A172 (cell line): ENCODE measurements at places on chromosomes 11 and 22. TPM values are rescaled to one million over a fixed set of nuclear protein-coding genes. Genes with fewer than 3 reads are reported as not detected.

- no peak for DNase-seq
Observed at GRCh38 chr22:36580846-36581245, 51.9 kb upstream of the EIF3D start.

DNA sequence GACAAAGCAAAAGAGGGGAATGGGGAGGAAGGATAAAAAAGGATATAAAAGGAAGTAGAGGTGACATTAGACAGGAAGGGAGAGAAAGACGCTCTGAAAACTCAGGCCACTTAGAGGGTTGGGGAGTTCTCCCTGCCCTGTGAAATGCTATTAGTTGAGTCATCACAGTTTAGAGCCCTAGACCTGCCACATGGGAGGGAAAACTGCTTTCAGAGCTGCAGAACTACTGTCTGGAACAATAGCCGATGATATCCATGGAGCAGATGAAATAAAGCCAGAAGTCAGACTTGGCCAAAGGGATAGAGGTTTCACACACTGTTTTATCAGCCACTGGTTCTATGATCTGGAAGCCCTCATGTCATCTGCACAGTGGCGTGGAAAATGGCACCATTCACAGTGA lies 157.9 kb downstream of the NCAM1 start:
- DNase-seq = peak; percentile 12

DNA sequence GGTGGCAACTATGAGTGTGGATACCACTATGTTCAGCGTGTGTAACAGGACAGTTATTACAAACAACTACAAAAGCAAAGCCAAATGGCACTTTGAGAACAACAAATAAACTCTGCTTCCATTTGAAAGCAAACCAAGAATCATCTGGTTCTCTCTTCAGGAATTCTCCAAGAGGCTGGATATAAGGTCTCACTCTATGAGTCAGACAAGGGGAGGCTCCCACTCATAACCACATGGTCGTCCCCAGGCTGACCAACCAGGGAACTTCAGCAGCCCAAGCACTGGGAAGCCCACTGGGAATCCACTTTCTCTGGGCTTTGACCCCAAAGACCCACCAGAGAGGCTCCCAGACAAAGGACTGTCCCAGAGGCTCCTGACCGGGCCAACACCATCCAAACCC lies 35.3 kb downstream of the DGCR2 start:
- peak; percentile 27 for DNase-seq

GRCh38 chr22:19503869-19504268 lies 20.3 kb downstream of the CLDN5 start:
- DNase-seq = no peak

DNA sequence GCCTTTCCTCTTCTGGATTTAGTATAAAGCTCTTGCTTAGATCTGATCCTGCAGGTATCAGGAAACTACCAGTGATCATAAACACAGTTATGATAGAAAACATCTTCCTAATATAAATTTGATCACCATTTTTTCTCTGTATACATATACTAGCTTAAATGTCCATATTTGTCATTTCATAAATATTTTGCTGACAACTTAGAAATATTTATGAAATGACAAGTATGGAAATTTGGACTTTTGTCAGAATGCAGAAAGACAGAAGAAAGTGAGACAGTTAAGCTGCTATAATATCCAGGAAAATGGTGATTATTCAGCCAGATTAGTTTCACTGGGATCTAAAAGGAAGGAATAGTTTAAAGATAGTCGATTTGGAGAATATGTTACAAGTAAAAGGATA lies 22.8 kb upstream of the TRIM21 start:
- DNase-seq = no peak

GRCh38 chr22:21051145-21051830 lies 5.5 kb downstream of the LRRC74B start:
- DNase-seq = no peak

DNA sequence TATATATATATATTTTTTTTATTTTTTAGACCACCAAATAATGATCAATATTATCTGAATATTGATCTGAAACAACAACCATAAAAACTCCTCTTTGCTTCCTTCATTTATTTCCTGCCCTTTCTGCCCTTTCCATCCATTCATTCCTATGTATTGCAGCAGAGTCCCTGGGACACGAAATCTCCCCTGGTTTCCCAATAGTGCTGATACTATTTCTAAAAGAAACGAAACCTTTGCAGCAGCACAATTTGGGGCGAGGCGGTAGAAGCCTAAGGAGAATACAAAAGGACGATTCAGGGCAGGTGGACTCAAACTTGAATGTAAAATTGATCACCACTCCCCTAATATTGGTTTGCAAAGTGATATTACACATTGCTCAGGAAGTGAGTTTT lies 16.9 kb upstream of the AMOTL1 start:
- DNase-seq = no peak

DNA sequence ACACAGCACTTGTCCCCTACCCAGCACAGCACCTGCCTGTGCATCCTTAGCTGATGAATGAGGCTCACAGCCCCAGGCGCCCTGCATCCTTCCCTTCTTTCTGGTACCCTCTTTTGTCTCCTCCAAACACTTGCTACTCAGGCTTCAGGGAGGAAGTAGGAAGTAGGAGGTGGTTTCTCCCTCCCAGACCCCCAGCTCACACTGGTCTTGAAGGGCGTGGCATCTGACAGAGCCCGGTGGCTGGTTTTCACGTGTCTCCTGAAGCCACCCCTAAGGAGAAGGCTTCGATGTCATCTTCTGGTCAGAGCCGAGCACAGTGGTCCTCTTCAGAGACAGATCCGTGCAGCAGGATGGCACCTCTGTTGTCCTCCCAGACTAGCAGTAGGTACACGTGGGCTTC lies 109.8 kb downstream of the PTPRJ start:
- DNase-seq = no peak

DNA sequence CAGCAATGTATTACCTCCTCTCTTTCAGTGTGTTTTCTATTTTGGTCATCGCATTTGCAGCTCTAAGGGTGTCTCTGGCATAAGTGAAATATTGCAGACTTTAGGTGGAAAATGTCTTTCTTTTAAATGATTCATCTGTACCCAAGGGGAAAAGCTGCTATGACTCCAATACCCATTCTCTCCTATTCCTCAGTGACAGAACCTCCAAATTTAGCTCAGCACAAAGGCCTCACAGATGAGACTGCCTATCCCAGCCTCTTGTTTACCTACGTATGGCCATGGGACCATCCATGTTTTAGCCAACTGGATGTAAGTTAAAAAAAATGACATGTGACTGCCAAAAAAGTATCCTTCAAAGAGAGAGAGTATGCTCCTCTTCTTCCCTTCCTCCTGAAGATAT lies 7.9 kb downstream of the MTMR2 start:
- no peak for DNase-seq

GRCh38 chr11:118227865-118228785 lies 3.3 kb upstream of the JAML start:
- DNase-seq = no peak

GRCh38 chr11:9455722-9456121 lies 5.1 kb upstream of the ZNF143 start:
- no peak for DNase-seq

DNA sequence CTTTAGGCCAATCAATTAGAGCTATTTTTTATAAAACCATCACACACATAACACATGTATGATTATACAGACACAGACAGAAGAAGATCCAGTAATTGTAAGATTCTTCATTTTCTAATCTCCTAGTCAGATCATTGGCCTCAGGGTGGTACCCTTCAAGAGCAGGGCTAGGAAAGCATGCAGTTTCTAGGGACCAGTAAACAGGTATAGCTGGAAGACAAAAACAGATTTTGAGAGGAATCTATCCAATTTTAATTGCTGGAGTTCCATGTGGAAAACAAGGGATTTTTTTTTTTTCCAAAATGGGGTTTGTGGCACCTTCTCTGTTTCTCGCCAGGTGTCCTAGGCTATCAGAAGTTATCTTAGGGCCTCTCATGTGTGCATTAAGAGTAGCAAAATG lies 29.6 kb downstream of the METTL15 start:
- DNase-seq = no peak

- DNase-seq = no peak
Observed at GRCh38 chr11:114282488-114282887, 13.7 kb upstream of the NNMT start.

CHADL gene
- 0.53 TPM in 1 of 2 replicates, not detected in the other for total RNA-seq

TSPAN18 gene
- total RNA-seq = not detected in 2 replicates

FERMT3 gene
- total RNA-seq = 15.1 and 18.7 TPM in 2 replicates

FDXACB1 gene
- total RNA-seq = 1.5 and 3.4 TPM in 2 replicates

ALX4 gene
- total RNA-seq = 3.8 and 3.9 TPM in 2 replicates
